ENCODE measurements at places on chromosomes 6 and 20. TPM values are rescaled to one million over a fixed set of nuclear protein-coding genes. Genes with fewer than 3 reads are reported as not detected.

SLC12A5 gene
- 2.3 TPM for polyA plus RNA-seq

SLC25A27 gene
- polyA plus RNA-seq, result 92.1 TPM

HLA-DMA gene
- polyA plus RNA-seq, result 11.0 TPM

MOXD1 gene
- 85.6 TPM for polyA plus RNA-seq

DNA sequence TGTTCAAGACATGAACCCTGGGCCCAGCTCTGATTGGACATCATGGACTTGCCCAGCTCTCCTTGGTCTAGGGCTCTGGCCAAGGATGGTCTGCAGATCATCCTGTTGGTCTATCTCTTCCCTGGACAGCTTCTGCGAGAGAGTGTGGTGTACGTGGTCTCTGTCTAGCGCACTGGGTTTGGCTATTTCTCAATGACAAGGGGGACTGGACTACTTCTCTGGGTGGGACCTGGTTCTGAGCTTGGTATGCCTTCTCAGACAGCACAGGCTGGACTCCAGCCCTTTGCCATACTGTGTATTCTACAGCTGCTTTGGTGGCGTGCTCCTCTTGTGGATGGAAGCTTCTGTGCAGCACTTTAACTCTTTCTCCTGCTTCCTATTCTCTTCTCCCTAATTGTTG is 8.5 kb upstream of the RAET1E start:
- DNase-seq, result no peak

DNA sequence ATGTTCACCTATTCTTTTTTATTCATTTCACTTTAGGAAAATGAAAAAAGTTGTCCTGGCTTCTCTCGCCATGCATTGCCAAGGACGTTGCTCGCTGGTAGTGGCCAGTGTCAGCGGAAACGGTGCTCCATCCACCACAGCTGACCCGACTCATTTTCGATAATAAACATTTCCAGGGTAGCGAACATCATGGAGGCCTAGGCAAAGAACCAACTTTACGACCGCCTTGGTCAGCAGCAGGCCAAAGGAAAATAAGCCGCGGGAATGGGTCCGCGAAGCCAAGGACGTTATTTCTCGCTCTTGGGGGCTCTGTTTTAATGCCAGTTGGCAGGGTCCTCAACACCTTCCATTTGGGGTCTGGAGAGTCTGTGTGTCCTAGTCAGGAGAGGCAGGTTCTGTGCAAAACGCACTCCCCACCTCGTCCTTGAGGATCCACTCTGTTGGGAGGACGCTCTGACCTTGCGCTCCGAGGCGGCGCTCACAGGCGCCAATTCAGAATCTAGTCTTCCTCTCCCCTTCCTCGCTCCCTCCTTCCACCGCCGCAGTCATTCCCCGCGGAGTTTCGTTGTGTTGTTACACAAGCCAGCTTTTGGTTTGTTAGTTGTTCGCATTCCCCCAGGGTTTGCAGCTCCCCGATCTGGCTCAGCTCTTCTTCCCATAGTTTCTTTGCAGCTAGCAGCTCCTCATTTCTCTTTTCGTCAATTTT is 4.1 kb upstream of the PAX1 start:
- DNase-seq, result no peak

- no peak for DNase-seq
Measured at GRCh38 chr6:63663147-63663955, 27.7 kb downstream of the PHF3 start.

DNA sequence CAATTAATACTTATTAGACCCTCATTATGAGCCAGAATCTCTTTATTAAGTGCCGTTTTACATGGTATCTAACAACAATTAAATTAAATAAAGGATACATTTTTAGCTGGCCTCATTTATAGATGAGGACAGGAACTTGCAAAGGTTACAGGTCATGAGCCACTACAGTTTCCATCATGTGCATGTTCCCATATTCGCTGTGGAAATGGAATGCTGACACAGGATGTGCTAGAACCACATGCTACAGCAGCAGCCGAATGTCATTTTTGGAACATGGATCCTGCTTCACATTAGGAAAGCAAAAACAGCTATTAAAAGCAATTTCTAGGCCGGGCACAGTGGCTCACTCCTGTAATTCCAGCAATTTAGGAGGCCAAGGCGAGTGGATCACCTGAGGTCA is 5.9 kb downstream of the SLC18B1 start:
- DNase-seq, result no peak

DNA sequence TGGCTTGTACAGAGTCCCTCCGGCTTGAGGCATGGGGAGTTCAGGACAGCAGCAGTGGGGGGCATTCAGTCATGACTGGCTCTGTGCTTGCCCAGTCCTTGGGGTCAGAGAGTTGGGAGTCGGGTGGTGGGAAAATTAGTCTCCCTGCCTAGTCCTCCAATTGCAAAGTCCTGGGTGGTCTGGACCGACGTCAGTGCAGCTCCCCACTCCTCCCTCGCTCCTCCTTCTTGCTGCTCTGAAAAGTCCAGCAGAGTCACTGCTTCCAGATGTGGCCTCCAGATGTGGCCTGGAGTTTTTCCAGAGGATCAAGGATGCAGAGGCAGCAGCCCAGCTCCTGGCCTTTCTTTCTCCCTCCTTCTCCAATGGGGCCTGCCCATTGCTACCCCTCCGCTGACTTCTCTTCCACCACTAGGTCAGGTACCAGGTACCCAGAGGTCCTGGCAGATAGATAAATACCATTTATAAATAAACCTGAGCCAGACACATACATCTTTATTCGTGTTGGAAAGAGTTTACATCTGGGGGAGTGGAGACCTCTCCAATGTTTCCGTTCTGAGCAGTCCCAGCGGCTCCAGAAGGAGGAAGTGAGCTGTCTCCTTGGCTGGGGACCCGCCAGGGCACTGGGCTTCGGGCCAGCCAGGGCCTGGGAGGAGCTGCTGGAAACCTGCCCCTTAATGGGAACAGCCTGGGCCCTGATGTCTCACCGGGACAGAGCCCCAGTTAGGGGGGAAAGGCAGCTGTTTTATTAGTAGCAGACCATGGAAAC is 49.0 kb upstream of the RNF24 start:
- DNase-seq, result peak; percentile 92

GRCh38 chr6:3560211-3560610 is 103.4 kb upstream of the SLC22A23 start:
- no peak for DNase-seq

GRCh38 chr20:9156529-9157280 is 87.8 kb downstream of the PLCB4 start:
- DNase-seq, result no peak

- DNase-seq, result no peak
Measured at GRCh38 chr20:45611054-45611453, 18.5 kb upstream of the WFDC10A start.

DNA sequence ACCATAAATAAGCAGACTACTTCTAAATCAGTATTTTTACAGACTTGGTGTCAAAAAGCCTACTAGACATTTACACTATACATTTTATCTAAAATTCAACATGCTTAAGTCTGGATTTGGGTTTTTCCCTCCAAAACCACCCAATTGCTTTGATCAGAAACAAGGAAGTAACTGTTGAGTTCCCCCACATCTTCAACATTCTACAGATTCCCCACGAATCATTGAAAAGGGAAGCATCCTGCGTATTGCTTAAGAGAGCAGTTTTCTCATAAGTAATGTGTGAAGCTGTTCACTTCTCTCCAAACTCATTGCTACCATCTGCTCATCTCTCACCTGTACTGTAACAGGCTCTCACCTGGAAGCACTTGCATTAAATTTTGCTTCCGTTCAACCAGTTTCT is 36.4 kb upstream of the RNF144B start:
- DNase-seq, result no peak

DNA sequence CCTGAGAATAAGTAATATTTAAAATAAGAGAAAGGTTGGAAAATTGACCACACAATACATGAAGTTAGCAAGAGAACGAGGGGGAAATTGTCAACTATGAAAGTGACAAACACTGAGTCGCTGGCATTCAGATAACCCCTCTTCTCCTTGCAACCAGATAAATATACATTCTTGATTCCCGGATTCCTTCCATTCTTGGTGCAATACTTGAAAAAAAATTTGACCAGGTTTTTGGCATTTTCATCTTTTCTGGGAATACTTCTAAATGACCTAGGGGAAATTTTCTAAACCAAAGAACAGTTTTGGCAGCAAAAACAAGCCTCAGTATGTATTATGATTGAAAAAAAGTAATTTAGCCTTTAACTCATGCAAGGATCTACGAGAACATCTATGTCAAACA is 164.0 kb downstream of the PDE7B start:
- no peak for DNase-seq

Measured in right lung (tissue), 10 donors.